NCI-H1048 (cell line): ENCODE measurements at places on chromosomes 4 and X.
A peak's percentile ranks its signal among the peaks of the same experiment; 100 is the strongest.

DNA sequence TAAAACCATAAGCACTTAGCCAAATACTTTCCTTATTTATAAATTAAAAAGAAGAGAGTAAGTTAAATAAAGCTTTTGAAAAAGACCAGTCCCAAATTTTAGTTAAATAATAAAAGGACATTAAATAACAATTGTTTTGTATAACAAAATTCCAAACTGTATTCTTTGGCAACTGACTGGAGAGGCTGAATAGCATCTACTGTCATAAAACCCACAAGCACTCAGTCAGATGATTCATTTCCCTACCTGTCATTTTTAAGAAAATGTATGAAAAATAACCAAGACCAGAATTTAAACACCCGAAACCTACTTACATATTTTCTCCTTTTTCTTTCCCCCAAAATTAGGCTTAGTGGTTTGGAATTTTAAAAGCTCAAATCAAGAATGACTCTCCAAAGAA lies 32.5 kb upstream of the SMIM10L2A start:
- no peak for DNase-seq

GRCh38 chr4:141306331-141306730 lies 85.6 kb downstream of the ZNF330 start:
- DNase-seq, result no peak

DNA sequence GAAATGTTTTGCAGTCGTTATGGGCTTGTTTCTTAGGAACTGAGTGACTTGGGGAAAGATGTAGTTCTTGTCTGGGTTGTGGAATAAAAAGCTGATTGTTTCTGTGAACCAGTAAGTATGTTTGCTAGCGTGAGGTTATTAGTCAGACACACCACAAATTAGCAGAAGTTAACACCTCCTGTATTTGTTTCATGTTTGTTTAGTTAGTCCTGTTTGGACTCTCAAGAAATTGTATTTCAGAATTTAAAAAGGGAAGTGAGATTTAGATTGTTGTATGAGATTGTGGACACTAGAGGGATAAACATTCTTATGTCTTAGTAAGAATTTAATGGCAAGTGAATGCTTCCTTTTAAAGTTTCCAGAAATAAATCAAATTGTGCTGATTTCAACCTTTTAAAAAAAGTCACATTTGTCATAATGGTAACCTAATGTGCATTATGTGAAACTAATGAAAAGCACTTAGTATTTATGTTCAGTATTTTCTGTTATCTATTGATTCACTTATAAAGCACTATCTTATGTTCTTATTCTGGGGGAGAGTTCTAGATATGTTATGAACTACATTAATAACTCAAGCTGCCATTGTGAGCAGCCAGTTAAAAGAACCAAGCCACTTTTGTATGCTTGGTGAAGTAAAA lies 25.6 kb downstream of the ATP10D start:
- DNase-seq, result no peak

- DNase-seq, result no peak
These were observed 12.0 kb upstream of the RBBP7 start for GRCh38 chrX:16882169-16882568.

DNA sequence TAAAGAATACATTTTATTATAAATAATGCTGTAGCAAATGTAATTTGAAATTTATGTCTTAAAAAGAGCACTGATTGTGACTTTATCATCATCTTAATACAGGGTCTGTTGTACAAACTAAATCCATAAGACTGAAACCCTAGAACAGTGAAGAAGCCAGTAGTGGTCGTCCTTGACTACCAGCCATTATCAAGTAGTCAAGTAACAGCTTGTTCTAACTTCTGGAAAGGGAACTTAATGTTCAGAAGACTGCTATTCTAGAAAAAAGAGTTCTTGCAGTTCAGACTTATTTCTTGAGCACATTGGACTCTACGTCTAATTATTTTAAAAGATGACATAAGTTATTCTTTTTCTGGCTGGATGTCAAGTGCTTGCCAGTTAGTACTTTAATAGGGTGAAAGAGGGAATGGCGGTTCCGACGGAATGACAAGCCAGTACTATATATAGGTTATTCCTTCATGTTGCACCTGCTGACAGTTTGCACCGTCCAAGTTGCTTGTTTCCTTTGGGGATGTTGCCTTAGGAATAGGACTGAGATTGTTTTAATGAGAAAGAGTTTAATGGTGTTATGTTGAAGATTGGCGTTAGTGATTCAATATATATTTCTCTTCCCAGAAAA lies 109.9 kb downstream of the RAPGEF2 start:
- DNase-seq, result no peak

GRCh38 chrX:30308263-30309138 lies 689 bp downstream of the NR0B1 start:
- DNase-seq, result no peak

- no peak for DNase-seq
These were observed 258.7 kb upstream of the ACTRT1 start for GRCh38 chrX:128310912-128311311.

GRCh38 chr4:135015771-135016170 lies 814.2 kb upstream of the PABPC4L start:
- no peak for DNase-seq

GRCh38 chrX:30713061-30713525 lies 59.9 kb downstream of the GK start:
- no peak for DNase-seq

GRCh38 chr4:60020389-60020788 lies 1179.7 kb upstream of the ADGRL3 start:
- DNase-seq, result no peak

GRCh38 chr4:2621419-2621818 lies 85.0 kb downstream of the FAM193A start:
- DNase-seq, result no peak

GRCh38 chr4:169397762-169398161 lies 127.0 kb upstream of the SH3RF1 start:
- peak; percentile 48 for DNase-seq

- DNase-seq, result no peak
These were observed 47.6 kb downstream of the MID1IP1 start for GRCh38 chrX:38848671-38849455.

- DNase-seq, result no peak
These were observed 123.1 kb upstream of the GPM6A start for GRCh38 chr4:175935016-175935661.

DNA sequence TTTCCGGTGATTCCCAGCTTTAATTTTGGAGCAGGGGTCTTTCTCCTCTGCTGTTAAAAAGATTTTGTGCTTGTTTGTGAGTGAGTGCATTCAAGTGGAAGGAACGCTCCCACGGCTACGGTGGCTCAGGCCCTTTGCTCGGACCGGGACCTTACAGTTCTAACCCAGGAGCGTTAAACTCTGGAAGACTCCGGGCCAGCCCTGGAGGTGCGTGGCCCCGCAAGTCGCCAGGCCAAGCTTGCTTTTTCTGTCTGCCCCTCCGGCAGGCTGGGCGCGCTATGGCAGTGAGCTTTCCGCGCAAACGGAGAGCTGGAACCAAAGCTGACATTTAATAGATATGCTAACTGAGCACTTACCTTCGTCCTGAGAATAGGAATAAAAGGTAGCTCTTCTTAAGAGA lies 18.3 kb upstream of the PITX2 start:
- no peak for DNase-seq

GRCh38 chr4:186940476-186940875 lies 216.8 kb upstream of the FAT1 start:
- no peak for DNase-seq

- DNase-seq, result no peak
These were observed 32.6 kb upstream of the DHRSX start for GRCh38 chrX:2533424-2533823.

DNA sequence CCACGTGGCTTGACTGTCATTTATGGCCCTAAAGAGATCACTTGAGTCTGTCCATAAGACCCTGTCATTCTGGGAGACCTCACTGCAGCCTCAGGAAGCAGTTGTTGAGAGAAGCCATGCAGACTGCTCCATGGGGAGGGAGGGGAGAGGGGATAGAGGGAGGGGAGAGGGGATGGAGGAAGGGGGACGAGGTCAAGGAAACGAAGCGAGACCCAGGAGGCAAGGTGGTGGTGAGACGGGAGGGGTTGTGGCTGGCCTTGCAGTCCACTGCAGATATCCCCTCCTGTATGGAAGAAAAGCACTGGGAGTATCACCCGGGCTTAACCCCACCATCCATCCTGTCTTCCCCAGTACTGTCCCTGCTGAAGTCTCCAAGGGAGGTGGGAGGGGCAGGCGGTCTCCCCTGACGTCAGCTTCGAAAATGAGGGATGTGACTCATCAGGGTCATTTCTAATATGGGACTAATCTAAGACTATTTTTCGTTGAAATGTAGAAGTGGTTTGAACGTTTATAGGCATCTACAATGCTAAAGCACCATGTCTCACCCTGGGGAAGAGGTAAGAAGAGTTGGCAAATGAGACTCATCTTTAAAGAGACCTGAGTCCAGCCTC lies 5.6 kb downstream of the TMEM255A start:
- DNase-seq, result no peak

GRCh38 chrX:41559235-41560052 lies 112.3 kb downstream of the NYX start:
- no peak for DNase-seq

- no peak for DNase-seq
These were observed 1235.3 kb downstream of the FSTL5 start for GRCh38 chr4:160928482-160928881.

GRCh38 chr4:121696170-121696580 lies 605 bp downstream of the ANXA5 start:
- no peak for DNase-seq

GRCh38 chr4:155809835-155810234 lies 51.0 kb downstream of the GUCY1B1 start:
- DNase-seq, result peak; percentile 80

- peak; percentile 82 for DNase-seq
These were observed 322.1 kb downstream of the TLL1 start for GRCh38 chr4:166195101-166195500.

DNA sequence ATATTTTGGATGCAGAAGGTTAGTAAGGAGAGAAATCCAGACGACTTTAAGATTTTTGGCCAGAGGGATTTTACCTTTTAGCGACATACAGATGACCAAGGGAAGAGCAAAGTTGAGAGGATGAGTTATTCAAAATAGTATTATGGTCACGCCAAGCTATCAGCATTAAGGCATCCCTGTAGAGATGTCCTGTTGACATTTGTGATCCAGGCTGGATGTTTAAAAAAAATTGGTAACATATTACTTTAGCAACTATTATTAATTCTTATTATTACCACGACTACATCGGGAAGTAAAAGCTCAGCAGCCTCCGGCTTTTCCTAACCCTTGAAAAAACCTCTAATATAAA lies 562 bp upstream of the OSTC start:
- no peak for DNase-seq

GRCh38 chr4:108314900-108315589 lies 146.3 kb upstream of the LEF1 start:
- no peak for DNase-seq

- DNase-seq, result no peak
These were observed 38.8 kb downstream of the MAML3 start for GRCh38 chr4:140115140-140115539.

DNA sequence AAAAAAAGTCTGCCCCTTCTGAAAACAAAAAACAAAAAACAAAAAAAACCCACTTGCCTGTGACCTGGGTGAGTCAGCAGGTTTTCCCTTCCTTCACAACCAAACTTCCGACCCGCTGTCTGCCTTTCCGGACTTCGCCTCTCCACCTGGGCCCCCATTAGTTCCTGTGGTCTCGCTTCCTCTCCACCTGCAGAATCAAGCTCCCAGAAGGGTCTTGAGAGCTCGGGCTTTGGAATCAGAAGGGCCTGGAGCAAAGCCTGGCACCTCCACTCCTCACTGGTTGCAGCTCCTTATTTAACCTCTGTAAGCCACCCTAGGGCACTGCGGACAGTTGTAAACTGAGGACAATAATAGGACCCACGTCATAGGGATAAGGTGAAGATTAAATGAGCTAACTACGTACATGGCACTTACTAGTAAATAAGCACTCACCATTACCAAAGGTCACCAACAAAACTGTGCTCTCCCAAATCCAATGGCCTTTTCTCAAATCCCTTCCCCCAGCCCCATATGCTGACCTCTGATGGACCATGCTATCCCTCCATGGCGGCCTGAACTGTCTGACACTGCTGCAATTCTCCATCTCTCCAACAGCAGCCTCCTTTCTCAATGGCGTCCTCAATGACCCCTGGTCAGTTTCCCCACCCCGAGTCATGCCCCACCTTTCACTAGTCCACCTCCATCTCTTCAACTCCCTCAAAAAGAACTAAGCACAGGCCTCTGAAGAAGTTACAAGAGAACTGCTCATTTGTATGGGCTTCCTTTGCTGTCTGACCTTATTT lies 64.2 kb downstream of the IRF2 start:
- DNase-seq, result no peak

DNA sequence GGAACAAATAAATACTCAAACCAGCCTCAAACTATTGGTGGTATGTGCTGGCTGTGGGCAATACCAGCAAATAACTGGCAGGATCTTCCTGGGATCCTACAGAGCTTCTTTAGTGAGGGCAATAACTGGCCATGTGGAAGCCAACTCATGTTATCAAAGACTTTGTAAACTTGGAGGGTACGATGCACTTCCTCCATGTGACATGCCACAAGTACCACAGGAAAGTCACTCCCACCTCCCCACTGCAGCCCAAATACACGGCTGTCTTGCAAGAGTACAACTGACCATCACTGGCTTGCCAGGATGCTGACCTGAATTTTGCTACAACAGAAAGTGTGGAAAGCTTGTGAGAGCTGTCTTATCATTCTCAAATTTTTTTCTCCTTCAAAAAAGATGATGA lies 93.3 kb upstream of the MAML3 start:
- no peak for DNase-seq

- no peak for DNase-seq
These were observed 157.7 kb downstream of the SPANXN1 start for GRCh38 chrX:145405012-145405411.

GRCh38 chr4:67700116-67700737 lies 728 bp downstream of the UBA6 start:
- DNase-seq, result no peak

- DNase-seq, result no peak
These were observed 32.0 kb upstream of the SGMS2 start for GRCh38 chr4:107792711-107793110.

DNA sequence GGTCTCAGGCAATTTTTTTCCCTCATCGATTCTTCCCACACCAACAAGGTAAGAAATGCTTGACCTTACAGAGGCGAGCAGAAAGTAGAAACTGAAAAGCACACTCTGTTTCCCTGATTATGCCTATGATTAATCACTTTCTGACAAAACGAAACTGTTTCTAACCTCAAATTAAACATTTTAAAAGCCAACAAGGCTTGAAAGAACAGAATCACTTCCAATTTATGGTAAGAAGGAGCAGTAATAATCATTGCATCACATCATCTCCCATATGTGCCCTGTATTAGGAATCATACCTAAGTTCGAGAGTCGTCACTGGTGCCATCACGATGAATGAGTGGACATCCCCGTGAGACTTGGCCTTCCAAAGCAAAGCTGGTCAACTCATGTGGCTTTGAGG lies 12.5 kb upstream of the CXCL13 start:
- no peak for DNase-seq

DNA sequence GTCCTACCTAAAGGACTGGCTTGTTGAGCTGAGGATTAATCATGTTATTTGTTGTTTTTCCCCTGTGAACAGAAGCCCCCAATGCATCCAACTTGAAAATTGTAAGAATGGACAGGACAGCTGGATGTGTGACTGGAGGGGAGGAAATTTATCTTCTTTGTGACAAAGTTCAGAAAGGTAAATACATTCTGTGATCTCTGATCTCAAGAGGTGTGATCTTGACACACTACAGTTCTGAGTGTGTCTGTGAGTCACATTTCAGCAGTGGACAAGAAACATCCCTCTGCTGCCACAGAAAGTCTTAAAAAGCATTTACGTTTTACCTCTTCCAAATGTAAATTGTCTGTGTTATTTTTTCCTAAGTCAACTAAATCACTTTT lies 79.3 kb downstream of the NFKB1 start:
- no peak for DNase-seq

GRCh38 chrX:53088136-53088974 lies 5.6 kb upstream of the KANTR start:
- peak; percentile 57 for DNase-seq

GRCh38 chr4:162410854-162411253 lies 247.1 kb upstream of the FSTL5 start:
- DNase-seq, result no peak
